ENCODE measurements at places on chromosomes 6 and 20.

- no peak for DNase-seq
Measured at GRCh38 chr6:137764464-137764863, 102.6 kb upstream of the TNFAIP3 start.

- DNase-seq = no peak
Measured at GRCh38 chr6:17865243-17865642, 122.2 kb downstream of the KIF13A start.

DNA sequence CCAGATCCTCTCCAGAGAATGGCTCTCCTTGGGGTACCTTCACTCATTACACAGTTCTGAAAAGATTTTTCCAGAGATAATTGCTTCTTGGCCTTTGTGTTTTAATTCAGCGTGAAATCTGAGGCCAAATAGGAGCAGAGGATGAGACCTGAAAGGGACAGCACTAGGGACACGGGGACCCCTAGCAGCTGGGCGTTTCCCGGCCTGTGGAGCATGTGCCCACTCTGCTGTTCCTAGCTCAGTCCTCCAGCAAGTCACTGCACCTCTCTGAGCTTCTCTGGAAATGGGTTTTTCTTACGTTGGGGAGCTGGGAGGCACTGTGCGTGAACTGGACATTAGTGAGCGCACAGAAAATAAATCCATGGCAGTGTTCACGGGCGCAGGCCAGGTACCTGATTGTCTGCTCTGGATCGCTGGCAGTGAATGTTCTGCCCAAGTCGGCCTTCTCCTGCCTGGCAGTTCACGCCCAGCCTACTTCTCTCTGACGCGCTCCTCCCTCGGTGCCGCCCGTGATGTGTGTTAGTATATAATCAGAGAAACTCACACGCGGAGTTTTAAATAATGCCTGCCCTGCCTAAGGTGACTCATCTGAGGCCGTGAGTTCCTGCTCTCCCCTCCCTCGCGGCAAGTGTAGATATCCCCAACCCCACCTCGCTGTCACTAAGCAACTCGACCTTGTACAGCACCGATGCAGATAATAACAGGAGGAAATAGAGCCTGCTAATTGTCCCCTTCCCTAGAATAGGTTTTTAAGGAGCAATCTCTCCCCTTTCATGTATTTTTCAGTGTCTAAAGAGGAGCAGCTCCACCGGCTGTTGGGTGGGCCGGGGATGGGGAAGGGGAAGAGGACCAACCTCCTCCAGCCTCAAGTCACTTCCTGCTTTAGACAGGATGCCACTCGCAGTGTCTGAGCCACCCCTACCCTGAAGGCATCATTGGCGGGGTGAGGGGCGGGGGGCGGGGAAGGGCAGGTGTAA, 2.7 kb upstream of the TUBB2A start:
- DNase-seq = no peak

DNA sequence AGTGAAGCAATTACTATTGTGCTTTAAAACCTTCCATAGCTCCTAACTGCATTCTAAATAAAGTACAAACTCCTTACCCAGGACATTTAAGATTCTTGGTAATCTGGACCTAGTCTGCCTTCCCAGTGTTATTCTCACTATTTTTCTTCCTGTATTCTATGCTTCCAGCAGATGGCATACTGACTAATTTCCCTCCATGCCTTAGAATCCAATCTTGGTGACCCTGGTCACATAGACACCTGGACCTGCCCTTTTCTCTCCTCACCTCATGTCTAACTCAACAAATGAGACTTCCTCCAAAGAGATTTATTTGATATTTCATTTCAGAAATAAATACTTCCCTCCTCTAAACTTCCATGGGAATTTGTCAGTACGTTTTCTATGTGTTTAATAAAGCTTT, 25.8 kb downstream of the ROS1 start:
- DNase-seq = no peak

DNA sequence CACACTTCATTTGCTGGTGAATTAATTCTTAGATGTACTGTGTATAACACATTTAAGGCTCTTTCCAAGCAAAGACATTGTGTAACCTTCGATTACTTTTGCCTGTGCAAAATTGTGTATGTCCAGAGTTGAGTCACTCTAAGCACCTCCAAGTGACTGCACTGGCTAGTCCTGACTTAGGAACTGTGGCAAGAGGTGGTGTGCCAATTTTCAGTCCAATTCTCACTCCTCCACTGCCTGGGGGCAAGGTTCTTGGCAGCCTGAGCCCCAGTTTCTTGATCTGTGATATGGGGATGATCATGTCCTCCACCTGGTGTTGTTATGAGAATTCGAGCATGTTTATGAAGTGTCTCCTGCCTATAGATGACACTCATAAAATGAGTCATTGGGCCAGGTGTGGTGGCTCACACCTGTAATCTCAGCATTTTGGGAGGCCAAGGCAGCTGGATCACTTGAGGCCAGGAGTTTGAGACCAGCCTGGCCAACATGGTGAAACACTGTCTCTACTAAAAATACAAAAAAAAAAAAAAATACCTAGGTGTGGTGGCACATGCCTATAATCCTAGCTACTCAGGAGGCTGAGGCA, 105.3 kb upstream of the CDYL start:
- no peak for DNase-seq

DNA sequence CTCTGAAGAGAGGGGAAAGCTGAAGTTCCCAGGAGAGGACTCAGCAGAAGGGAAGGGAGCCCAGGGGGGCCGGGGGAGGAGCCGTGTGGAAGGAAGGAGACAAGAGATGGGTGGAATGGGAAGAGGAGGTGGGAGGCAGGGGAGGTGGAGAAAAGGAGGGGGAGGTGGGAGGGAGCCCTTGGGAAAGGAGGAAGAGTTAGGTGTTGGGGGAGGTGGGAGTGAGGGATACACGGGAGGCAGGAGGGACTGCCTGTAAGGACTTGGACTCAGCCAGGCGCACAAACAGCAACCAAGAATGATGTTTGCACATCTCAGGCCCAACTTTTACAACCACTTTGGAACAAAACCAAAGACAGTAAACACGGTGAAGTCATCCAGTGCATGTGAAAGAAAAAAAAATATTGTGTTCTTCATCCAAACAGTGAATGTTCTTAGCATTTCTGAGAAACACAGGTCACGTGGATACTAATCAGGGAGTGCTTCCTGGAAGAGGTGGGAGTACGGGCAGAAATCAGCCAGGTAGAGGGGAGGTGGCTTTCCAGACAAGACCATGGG, 17.4 kb upstream of the LSM14B start:
- no peak for DNase-seq

- no peak for DNase-seq
Measured at GRCh38 chr6:147192278-147192911, 11.8 kb upstream of the STXBP5 start.

GRCh38 chr6:17869010-17869752, 118.3 kb downstream of the KIF13A start:
- no peak for DNase-seq

GRCh38 chr6:91538622-91539021, 951.8 kb upstream of the MAP3K7 start:
- DNase-seq = no peak

DNA sequence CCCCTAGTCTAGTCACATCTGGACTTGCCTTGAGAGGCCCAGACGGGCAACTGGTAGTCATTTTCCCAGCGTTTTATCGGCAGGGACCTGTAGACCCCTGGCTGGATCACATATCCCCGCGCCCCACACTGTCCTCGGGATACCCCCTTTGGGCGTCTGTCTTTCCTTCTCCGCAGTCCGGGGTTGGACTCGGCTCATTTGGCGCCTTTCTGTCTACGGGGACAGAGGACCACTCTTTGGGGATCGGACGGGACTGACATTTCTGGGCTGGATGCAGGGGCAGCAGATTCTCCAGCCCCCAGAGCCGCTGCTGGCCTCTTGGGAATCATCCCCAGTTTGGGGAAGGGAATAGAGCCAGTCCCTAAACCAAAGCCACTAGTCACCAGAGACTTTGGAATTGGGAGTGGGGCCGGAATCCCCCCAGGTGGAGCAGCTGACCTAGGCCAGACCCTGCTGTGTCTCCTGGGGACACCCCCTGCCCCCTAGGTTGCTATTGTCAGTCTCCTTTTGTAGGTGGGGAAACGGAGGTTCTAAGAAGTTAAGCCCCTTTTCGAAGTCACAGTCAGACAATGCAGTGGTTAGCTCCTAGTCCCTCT, 734 bp downstream of the FAM110A start:
- DNase-seq = no peak

DNA sequence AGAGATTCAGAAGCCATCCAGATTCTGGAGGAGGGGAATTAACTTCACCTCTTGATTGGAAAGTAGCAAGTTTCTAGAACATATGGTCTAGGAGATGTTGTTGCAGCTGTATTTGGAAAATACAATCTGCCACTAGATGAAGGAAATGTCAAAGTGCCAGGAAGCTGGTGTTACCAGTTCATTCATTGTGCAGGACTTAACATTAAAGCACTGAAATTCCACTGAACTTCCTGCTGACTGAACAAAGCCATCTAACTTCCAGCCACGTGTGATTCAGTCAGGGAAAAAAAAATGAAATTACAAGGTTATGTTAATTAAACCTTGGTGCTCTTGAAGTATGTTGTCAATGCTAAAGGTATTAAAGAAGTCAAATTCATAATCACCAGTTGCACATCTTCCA, 321.5 kb upstream of the SASH1 start:
- DNase-seq = no peak

- no peak for DNase-seq
Measured at GRCh38 chr20:44033344-44033743, 118.7 kb downstream of the TOX2 start.

Measured in activated B cell treated with CpG ODN at 0.5 μM for 24 hours (primary cell).